Activated naive CD4-positive, alpha-beta T cell treated with anti-CD3 and anti-CD28 coated beads, Interleukin-2, amount 50 U/mL, for 72 hours (primary cell): ENCODE measurements at places on chromosomes 6 and 20. TPM values are rescaled to one million over a fixed set of nuclear protein-coding genes. Genes with fewer than 3 reads are reported as not detected.

Gene PRR18
- not detected for total RNA-seq

- no peak for DNase-seq
Measured at GRCh38 chr6:56770011-56770520, 127.4 kb upstream of the DST start.

DNA sequence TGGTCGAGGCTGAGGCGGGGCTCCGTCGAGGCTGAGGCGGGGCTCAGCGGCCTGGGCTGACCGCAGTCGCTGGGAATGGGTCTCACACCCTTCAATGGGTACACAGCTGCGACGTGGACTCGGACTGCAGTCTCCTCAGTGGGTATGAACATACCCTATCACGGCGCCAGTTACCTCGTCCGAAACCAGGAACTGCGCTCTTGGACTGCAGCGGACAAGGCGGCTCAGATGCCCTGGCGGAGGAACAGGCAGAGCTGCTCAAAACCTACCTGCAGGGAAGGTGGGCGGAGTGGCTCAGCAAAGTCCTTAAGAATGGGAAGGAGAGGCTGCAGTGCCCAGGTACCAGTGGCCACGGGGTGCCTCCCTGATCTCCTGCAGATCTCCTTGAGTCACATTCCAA, 14.2 kb downstream of the HLA-A start:
- no peak for DNase-seq

GRCh38 chr6:168967281-168967925, 286.2 kb downstream of the THBS2 start:
- no peak for DNase-seq
